ENCODE measurements at places on chromosomes 1 and 21.

GRCh38 chr1:235297579-235297978 lies 30.4 kb downstream of the ARID4B start:
- DNase-seq = no peak

GRCh38 chr1:185795181-185795580 lies 61.0 kb downstream of the HMCN1 start:
- no peak for DNase-seq

- no peak for DNase-seq
Measured at GRCh38 chr1:3375245-3375644, 79.2 kb upstream of the ARHGEF16 start.

DNA sequence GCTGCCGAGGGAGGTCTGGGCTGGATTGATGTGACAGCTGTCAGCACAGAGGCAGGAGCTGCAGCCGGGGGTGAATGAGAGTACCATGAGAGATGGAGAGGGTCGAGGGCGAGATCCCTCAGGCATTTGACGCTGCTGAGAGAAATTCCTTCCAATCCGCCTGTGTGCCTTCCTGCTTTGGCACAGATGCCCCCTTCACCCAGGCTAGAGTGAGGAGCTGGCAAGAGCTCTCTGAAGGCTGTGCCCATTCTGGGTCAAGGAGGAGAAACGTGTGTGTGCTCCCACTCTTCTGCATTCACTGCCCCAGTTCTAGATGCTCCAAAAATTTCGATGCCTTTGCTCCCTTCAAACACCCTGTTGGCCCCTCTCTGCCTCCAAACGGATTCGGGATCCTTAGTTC lies 4.8 kb downstream of the ARTN start:
- DNase-seq = no peak

DNA sequence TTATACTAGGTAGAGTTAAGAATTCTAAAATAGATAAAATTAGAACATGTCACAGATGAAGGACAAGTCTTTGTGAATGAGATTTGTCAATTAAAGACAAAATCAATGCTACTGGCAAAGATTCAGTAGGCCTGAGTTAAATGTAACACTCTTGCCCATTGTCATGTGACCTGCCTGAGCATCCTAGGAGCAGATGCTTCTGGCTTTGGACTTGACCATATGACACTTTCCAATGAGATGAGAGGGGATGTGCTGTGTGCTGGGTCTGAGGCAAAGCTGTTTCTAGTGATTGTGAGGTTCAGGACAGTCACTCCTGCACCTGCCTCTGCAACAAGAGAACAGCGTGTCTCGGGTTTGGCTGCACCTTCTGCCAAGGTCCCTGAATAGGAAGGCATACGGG lies 144.9 kb downstream of the HIVEP3 start:
- no peak for DNase-seq

GRCh38 chr1:213418268-213419071 lies 367.4 kb downstream of the RPS6KC1 start:
- DNase-seq = no peak

DNA sequence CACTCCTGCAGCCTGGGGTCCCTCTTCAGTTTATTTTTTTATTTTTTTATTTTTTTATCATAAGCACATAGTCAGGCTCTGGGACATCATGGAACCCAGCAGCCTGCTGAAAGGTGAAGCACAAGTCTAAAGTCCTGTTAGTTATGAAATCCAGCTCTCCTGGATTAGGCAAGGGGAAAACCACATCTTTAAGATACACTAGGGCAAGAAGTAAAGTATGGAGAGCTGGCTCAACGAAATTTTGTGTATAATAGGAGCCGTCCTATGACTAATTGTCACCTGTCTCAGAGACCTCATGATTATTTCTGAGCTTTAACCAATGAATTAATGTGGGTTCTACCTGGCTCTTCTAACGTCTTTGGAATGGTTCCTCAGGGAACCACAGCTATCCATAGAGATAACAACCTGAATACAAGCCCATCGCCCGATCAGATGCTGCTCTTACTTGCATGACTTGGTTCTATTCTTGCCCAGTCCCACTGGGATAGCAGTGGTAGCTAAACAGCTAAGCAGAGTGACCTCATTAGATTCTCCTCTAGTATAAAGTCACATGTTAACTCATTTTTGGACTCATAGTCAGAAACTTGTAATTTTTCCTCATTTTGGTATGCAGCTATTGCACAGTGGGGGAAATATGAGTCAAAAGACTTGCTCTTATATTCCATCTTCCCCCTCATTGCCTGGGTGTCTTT lies 122.7 kb downstream of the LMO4 start:
- no peak for DNase-seq

DNA sequence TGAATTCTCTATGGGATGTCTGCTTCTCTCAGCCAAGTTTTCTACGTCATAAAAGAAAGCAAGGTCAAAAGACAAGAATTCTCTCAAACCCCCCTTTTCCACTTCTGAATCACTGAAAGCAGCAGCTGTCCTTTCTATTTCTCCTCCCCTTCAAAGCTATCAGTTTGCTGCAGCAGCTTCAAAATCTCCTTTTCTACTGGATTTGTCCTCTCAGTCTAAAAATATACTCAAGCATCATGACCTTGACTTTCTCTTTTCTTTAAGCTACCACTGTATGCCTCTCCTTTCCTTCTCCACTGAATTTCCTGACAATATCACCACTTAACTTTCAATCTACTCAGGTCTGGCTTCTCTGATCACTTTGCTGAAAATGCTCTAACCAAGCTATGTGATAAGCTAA lies 1.9 kb downstream of the WDR64 start:
- no peak for DNase-seq

DNA sequence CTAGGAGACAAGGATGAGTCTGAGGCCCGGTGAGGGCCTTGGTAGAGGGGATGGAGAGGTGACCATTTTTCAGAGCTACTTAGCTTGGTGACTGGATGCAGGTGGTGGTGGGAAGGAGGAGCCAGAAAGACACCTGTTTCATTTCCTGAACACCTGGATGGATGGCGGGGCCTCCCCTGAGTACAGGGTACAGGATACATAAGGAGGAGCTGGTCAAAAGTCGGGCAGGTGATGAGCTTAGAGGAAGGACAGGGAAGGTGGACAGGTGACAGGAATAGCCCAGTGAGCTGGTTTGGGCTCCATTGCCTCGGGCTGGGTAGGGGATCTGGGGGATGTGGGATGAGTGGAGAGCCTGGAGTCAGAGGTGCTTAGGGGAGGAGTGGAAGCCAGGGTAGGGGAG lies 6.3 kb downstream of the FAAH start:
- no peak for DNase-seq

GRCh38 chr1:165849353-165850133 lies 22.1 kb downstream of the UCK2 start:
- no peak for DNase-seq

- no peak for DNase-seq
Measured at GRCh38 chr1:62185677-62186076, 9.0 kb upstream of the L1TD1 start.

GRCh38 chr1:172940174-172940855 lies 110.4 kb downstream of the TNFSF18 start:
- no peak for DNase-seq

- no peak for DNase-seq
Measured at GRCh38 chr1:236942431-236942830, 61.8 kb downstream of the MT1HL1 start.

DNA sequence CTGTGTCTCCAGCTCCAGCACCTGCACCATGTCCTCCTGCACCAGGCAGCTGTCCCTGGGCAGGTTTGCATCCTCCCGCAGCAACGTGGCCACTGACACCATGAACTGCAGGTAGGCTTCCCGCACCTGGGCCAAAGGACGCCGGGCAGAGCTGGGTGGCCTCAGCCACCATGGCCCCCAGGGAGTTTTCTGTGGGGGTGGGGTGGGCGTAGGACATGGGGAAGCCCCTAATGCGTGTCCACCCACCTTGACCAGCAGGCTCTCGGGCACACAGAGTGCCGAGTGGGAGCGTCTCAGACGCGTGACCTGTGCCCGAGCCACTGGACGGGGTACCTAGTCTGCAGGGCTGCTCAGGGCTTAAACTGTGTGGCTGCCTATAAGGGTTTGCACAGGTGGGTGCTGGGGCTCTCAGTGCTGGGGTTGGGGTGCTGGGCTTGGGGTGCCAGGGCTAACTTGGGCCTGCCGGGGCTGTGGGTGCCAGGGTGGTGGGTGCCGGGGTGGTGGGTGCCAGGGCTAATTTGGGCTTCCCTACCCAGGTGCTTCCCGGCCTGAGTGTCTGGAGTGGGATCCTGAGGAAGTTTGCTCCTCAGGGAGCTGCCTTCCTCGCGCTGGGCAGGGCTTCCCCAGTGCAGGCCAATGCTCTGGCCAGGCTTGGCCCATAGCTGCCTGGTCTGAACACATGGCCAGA lies 17.7 kb downstream of the PRXL2B start:
- DNase-seq = no peak

DNA sequence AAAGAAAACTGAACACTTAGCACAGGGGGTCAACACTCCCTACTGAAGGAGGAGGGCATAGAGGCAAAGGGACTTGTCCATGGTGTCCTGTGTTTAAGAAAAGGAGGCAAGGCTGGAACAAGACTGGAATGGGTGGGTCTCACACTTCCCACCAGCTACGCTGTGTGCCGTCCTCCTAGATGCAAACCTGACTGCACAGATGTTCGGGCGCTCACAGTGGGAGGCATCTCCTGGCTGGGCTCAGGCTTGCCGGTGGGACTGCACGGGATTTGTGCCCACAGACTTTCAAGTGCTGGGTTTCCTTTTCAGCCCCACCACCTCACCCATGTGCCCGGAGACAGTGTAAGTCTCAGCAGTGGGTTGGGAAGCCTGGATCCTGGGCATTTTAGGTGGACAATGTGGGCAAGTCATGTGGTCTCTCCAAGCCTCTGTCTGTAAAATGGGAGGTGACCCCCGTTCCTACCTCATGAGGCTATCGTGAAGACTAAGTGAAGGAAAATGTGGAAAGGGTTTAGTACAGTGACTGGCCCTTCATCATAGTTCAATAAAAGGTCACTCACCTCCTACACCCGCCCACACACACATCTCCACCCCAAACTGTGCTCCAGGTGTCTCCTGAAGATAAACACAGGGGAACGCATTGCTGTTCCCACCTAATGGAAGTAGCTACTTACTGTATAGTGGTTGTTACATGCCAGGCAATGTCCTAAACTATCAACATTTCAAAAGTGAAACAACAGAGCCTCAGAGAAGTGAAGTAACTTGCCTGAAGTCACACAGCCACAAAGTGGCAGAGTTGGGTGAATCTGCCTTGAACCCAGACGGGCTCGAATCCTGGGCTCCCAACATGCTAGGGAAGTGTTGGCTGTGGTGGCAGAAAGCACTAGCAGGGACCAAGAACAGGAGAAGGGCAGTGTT lies 36.0 kb downstream of the ATP1A1 start:
- DNase-seq = no peak

- no peak for DNase-seq
Measured at GRCh38 chr1:30789388-30790255, 32.0 kb upstream of the LAPTM5 start.

DNA sequence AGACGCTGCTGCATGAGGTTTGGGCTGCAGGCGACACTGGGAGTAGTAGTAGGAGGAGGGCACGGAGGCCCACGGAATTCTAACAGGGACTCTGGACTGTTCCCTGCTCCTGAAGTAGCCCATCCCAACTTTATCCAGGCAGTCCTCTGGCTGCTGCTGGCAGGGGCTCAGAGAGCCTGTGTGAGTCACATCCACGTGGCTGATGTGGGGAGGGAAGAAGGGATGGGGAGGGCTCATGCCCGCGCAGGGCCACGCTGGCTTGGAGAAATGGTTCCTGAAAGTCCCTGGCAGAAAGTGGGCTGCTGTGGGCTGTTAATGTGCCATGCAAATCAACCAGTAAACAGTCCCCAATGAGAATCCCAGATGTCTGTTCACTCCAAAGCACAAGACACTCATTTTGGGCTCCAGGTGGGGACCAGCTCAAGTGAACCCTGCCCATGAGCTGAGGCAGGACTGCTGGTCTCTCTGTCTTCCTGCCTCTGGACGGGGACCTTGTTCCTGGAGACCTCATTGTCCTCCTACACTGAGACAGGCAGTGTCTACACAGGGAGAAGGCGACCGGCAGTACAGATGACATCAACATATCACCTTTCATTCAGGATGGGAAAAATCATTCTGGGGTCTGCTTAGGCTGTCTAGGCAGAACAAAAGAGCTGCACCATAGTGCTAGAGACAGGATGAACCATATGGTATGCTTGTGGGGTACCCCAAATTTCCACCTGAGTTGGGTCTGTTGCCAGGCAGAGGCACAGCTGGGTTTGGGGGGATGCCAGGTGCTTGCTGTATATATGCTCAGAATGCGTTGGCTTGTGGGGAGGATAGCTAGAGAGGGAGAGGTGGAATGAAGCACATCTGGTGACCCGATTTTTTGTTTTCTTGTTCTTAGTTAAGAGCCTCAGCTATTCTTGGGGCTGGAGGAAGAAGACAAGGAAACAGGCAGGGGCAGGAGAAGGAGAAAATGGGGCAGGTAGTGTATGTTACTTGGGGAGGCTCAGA lies 57.9 kb upstream of the FMOD start:
- DNase-seq = no peak

DNA sequence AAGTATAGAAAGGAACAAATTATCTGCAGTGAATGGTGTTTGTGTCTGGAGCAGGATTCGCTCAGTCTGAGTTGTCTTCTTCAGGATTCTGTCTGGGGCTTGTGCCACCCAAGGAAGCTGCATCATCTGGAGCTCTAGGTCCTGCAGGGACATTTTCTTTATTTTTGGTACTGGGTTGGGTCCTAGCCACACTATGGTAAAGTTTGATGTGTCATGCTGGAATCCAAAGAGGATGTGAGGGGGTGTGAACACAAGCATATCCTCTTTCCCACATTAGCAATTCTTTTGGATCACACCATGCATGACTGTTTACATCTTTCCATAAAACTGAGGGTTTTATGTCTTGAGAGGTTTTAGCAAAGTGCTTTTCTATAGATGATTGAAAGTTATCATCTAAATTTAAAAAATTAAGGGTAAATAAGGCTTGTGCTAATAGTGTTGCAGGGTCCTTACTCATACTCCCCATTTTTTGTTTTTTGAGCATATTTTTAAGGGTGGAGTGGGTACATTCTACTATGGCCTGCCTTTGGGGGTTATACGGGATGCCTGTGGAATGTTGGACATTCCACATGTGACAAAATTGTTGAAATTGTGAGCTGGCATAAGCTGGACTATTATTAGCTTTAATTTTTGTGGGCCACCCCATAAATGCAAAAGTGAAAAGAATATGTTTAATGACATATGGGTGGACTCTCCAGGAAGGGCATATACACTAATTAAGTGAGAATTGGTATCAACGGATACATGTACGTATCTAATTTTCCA lies 152.0 kb upstream of the HMCN1 start:
- DNase-seq = no peak

- DNase-seq = no peak
Measured at GRCh38 chr1:244634546-244634945, 18.4 kb upstream of the DESI2 start.

- no peak for DNase-seq
Measured at GRCh38 chr1:42178249-42178648, 13.7 kb upstream of the GUCA2A start.

DNA sequence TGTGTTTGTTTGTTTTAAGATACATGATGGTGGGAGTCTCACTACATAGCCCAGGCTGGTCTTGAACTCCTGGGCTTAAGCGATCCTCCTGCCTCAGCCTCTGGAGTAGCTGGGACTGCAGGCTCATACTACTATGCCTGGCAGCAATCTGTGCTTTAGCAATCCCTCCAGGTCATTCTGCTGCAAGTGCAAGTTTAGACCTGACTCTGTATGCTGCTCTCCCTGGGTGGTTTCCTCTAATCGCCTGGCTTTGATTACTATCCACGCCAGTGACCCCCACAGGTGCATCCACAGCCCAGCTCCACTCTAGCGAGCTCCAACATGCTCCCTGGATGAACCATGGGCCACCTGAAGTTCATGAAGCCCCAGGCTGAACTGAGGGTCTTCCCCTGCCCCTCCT lies 15.5 kb upstream of the PABPC4 start:
- DNase-seq = no peak
